Cardiac fibroblast (primary cell): ENCODE measurements at places on chromosomes 7 and 10.
A peak's percentile ranks its signal among the peaks of the same experiment; 100 is the strongest.

- DNase-seq, result no peak
Observed at GRCh38 chr10:78205457-78206016, 171.9 kb downstream of the RPS24 start.

DNA sequence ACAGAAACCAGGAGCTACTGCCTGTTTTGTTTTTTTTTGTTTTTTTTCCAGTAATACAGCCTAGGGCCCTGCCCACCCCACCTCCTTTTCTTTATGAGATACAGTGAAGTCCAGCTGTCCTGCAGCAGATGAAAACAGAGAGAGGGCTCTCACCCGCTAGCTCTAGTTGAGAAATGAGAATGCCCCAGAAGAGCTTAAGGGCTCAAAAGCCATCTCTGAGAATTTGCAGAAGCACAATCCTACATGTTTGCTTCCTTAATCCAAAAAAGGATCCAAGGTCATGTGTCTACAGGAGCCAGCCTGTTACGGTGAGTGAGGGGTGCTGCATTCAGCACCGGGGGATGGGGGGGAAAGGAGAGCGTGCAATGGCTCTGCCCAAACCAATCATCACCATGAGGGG lies 122.7 kb downstream of the KCNMA1 start:
- DNase-seq, result no peak

- DNase-seq, result peak; percentile 52
Observed at GRCh38 chr7:40077849-40078248, 56.6 kb downstream of the MPLKIP start.

DNA sequence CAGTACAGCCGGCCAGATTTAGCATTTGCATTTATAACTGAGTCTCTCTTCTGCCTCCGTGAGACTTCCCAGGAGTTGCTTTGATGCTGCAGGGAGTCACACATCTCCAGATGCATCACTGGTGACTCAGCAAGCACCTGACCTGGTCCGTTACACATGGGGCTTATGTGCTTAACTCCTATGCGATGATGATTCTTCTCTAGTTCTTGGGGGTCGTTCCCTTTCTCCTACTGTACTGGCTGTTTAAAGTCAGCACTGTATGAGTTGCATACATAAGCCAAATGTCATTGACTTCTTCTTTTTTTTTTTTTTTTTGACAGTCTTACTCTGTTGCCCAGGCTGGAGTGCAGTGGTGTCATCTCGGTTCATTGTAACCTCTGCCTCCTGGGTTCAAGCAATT lies 13.0 kb upstream of the AKR1E2 start:
- DNase-seq, result peak; percentile 94

GRCh38 chr10:120077707-120078492 lies 185.4 kb downstream of the SEC23IP start:
- DNase-seq, result no peak
